ENCODE measurements at places on chromosomes 4 and X. TPM values are rescaled to one million over a fixed set of nuclear protein-coding genes. Genes with fewer than 3 reads are reported as not detected.

GRCh38 chr4:141037446-141037845, 95.8 kb downstream of the RNF150 start:
- DNase-seq, result no peak

DNA sequence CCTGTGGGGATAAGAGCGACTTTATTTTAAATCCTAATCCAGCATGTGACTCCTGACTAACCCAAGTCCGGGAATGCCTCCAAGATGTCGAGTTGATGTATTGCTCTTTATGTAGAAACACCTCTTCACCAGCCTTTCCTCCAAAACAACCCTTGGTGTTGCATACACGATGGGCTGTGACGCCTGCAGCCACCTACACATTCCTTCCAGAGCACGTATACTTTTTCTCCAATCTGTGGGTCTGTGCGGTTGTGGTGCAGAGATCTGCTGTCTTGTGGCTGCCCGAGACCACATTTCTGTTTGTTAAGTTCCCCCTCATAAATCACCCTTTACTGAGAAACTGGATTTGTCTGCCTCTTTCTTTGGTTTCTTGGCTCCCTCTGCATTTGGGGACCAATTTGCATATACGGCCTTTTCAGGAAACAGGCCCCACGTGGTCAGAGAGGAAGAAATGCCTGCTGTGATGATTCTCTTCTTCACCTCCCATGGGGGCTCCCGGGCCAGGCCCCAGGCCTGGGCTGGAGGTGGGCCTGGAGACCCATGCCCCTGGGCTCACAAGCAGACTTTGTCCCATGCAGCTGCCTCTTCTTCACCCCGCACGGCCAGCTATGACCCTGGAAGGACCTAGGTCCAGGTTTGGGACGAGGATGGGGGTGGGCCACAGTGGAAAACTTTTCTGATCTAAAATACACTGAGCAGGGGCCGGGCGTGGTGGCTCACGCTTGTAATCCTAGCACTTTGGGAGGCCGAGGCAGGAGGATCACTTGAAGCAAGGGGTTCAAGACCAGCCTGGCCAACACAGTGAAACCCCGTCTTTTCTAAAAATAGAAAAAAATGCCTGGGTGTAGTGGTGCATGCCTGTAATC, 21.4 kb upstream of the AFAP1 start:
- peak; percentile 55 for DNase-seq

GRCh38 chr4:131388277-131388676, 1760.8 kb upstream of the PCDH10 start:
- no peak for DNase-seq

DNA sequence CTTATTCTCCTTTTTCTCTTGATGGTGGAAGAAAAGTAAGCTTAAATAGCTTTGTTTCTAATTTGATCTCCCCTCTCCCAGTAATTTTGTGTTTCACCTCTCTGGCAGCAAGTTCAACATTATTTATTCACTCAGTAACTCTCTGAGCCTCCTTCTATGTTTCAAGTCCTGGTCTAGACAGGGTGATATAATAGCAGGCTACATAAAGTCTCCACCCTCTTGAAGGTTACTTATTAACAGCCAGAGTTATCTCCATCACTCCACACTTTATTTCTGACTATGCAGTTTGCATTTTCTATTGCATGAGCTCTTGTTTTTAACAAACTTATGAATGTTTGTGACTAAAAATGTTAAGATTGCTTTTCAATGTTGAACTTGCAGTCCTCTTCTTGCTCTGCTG, 17.8 kb upstream of the ANOS1 start:
- DNase-seq, result no peak

DNA sequence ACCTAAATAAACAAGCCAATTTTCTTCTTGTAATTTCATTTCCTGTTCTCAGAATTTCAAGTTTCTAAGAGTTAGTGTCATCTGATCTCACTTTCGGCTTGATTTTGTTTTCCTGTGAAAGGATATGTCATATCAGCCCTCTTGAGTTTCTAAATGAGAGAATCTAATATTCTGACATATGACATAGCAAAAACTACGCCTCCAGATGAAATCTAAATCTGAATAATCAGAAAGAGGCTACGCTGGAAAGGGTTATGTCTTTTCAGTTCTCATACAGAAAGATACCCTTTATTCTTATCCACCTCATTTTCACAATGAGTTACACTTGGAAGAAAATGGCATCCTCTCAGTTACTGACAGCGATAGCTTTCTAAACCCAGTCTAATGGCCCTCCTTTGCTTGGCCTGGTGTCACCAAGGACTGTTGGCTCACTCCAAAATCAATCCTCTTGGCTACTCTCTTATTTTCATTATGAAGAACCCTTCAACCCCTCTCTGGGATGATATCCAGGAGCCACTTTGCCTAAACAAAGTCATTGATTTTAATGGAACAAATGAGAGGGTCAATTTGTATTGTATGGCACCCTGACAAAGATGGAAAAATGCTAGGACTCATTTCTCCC, 65.6 kb downstream of the ASB9 start:
- no peak for DNase-seq

DNA sequence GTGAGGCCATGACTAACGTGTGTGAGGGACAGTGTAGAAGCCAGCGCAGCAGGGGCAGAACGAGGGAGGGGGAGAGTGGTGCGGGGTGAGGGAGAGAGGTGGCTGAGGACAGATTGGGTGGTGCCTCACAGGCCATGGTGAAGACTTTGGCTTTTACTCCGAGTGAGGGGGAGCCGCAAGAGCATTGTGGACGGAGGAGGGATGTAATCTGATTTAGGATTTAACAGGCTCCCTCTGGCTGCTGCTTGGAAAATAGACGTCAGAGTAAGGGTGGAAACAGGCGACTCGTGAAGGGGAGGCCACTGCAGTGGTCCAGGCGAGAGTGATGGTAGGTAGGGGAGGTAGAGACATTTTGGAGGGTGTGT, 13.0 kb downstream of the PPP1R3F start:
- no peak for DNase-seq

GRCh38 chr4:4838936-4839810, 20.3 kb upstream of the MSX1 start:
- no peak for DNase-seq

DNA sequence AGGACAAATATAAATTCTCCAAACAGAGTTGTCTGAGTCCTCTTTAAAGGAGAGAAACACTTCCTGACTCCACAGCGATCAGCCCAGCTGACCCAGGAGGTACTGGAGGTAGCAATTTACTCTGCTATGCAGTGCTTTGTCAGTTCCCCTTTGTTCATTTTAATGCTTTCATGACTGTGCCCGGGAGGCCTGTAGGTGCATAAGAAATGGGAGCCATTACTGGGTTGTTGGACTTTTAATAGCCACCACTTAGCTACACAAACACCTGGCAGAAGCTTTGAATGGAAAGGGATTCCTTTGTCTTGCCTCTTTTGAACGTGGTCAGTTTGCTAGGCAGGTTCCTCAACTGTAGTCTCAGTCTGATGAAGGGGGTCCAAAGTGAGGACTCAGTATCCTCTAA, 59.0 kb upstream of the AFF2 start:
- no peak for DNase-seq

GRCh38 chrX:646228-646495, 15.6 kb downstream of the SHOX start:
- peak; percentile 6 for DNase-seq

DNA sequence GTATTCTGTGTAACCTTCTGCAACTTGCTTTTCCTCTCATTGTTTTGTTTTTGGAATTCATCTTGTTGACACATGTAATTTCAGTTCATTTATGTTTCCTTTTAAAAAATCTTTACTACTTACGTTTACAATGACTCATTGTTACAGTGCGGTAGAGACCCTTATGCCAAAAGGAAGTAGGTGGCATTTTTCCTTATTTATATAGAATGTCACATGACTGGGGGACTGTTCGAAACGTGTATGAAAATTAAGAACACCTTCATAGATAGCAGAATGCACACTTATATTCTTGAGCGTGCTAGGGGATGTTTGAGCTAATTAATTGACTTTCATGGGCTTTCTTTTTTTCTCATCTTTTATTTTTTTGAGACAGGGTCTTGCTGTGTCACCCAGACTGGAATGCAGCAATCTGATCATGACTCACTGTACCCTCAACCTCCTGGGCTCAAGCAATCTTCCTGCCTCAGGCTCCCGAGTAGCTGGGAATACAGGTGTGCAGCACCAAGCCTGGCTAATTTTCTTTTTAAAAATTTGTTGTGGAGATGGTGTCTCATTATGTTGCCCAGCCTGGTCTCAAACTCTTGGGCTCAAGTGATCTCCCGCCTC, 7.3 kb downstream of the REPS2 start:
- DNase-seq, result no peak

GRCh38 chr4:98293104-98293887, 32.1 kb downstream of the RAP1GDS1 start:
- DNase-seq, result no peak

- no peak for DNase-seq
These were observed 167.4 kb downstream of the COL4A6 start for GRCh38 chrX:108270739-108271396.

- DNase-seq, result no peak
These were observed 8.6 kb downstream of the GPM6B start for GRCh38 chrX:13808293-13808692.

GRCh38 chr4:18803781-18804180, 782.2 kb upstream of the LCORL start:
- no peak for DNase-seq

GRCh38 chrX:69603566-69604194, 12.2 kb upstream of the EDA start:
- no peak for DNase-seq

GRCh38 chrX:118585296-118585695, 89.7 kb downstream of the DOCK11 start:
- DNase-seq, result no peak

DNA sequence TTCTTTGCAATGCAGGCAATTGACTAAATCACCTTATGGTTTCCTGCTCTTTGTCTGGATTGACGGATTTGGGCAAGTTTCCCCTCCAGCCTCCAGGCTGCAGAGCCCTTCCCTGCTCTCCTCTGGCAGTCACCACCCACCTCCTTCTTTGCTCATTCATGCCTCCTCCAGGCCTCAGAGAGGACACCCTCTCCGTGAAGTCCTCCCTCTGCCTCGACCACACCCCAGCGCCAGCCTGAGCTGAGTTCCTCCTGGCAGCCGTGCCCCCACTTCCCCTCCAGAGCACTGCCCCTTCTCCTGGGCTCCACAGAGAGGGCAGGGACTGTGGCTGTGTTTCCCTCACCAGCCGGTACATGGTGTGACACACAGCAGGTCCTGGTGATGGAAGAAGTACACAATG, 53.7 kb downstream of the DCTD start:
- no peak for DNase-seq

DNA sequence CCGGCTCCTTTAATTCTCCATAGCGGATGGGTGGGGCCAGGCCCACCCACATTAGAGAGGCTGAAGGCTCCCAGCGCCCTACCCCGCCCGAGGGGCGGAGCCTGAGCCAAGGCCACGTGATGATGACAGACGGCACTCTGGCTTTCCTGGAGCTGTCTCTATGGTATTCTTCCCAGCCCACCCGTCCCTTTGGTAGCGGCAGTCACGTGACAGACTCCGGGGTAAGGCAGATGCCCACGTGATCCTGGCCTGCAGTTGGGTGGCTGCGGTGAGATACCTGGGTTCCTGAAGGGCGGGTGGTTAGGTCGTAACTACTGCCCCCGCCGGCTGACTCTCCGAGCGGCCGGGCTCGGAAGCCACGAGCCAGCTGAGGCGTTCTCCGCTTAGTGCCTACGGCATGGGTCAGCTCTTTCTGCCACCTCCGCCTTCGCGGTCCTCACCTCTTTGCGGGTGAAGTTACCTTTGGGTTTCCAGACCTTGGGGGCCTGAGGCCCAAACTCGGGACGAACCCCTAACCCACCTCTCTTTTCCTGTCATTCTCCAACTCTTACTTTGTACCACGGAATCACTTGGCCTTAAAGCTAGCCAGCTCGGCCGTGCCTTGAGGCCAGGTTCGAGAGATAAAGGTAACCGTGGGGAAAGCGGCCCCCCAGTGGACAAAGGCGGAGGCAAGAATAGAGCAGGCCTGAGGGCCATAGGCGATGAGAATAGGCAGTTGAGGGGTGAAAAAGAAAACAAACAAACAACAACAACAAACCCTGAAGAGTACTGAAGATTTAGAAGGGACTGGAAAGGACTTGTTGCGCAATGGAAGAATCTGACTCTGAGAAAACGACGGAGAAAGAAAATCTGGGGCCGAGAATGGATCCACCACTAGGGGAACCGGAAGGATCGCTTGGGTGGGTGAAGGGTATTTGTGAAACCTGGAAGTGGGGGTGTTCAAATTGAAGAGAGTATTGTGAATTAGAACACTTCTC, at the start of gene RRAGB:
Gene RRAGB (plus strand): TSS at position 229 of the 977 bp plus-strand sequence. CDS start 579 bp downstream, at position 808.
- DNase-seq, result peak; percentile 96

DNA sequence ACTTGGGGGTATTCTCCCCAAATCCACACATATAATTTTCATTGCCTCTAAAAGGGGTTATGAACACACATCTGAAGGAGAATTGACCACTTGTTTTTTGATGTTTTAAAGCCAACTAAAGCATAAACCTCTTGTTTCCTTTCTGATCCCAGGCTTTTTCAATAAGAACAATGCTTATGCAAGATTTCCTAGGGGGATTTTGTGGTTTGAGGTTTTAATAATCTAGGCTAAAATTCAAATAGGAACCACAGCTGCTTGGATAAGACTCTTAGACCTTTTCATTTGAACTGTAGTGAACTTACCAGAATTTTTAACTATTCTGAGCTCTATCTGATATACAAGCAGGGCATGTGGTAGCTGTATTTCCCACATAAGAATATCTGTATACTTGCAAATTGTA, 651.1 kb downstream of the ANKRD50 start:
- no peak for DNase-seq

DNA sequence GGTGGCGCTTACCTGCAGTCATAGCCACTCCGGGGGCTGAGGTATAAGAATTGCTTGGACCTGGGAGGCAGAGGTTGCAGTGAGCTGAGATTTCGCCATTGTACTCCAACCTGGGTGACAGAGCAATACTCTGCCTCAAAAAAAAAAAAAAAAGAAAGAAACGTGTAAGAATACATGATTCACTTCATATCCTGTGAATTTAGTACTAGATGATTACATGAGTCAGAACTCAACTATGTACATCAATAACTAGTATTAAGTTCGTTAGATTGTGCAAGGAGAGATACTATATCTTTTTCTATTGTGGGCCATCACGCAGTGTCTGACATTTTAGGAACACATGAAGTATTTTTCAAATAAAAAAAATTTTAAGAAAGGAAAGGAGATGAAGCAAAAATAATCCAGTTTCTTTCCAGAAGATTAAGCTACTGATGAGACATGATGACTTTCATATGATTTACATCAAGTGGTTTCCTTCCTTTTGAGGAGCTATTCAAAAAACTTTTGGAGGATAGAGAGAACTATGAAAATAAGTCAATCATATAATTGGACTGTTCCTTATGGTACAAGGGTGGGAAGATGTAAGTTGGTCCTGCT, 64.7 kb upstream of the EXOC1L start:
- no peak for DNase-seq

- no peak for DNase-seq
These were observed 11.5 kb upstream of the GATB start for GRCh38 chr4:151772274-151772673.

Gene RBMXL3
- total RNA-seq, result not detected

Gene CFP
- 2.4 TPM for total RNA-seq

Gene CTAG1B
- not detected for total RNA-seq

Gene GAGE1
- 0.49 TPM for total RNA-seq

Gene CLDN2
- 236 TPM for total RNA-seq

Gene MTNR1A
- not detected for total RNA-seq

Gene TGIF2LX
- total RNA-seq, result not detected

Gene TEX13B
- total RNA-seq, result not detected

Gene ABCG2
- total RNA-seq, result 3.5 TPM

Gene TMEM271
- total RNA-seq, result not detected

Gene MAGEA12
- total RNA-seq, result not detected

Gene UVSSA
- 41.5 TPM for total RNA-seq

Gene ATOH1
- not detected for total RNA-seq

Gene MMRN1
- 12.5 TPM for total RNA-seq

Gene HTRA3
- total RNA-seq, result 20.3 TPM

Gene PPEF1
- not detected for total RNA-seq

Measured in mucosa of gallbladder (tissue), 1 donor.